Fibroblast of villous mesenchyme (primary cell): ENCODE measurements at places on chromosomes 1 and 21. TPM values are rescaled to one million over a fixed set of nuclear protein-coding genes. Genes with fewer than 3 reads are reported as not detected.

Gene HDAC1
- 67.6 and 95.0 TPM in 2 replicates for total RNA-seq

Gene TTLL10
- not detected in 2 replicates for total RNA-seq

Gene NID1
- total RNA-seq = 204 and 211 TPM in 2 replicates

Gene PLA2G2D
- total RNA-seq = not detected in 2 replicates

Gene GUCA2B
- total RNA-seq = not detected in 2 replicates

Gene ZBTB8A
- total RNA-seq = 5.2 and 5.6 TPM in 2 replicates

Gene TFF3
- not detected in 2 replicates for total RNA-seq

Gene KIF2C
- total RNA-seq = 18.7 and 26.8 TPM in 2 replicates

Gene S100A3
- total RNA-seq = 18.0 and 20.3 TPM in 2 replicates

Gene AKR7A2
- 55.3 and 57.3 TPM in 2 replicates for total RNA-seq

Gene ARF1
- total RNA-seq = 262 and 339 TPM in 2 replicates

Gene RIPPLY3
- under 0.01 TPM in 1 of 2 replicates, not detected in the other for total RNA-seq

Gene TNFRSF18
- total RNA-seq = not detected in 2 replicates

Gene SLAMF8
- not detected in 2 replicates for total RNA-seq

Gene NBPF20
- 2.3 and 2.6 TPM in 2 replicates for total RNA-seq

Gene PTCH2
- under 0.01 and 0.32 TPM in 2 replicates for total RNA-seq

Gene TMPRSS2
- total RNA-seq = not detected in 2 replicates

Gene CD46
- 107 and 153 TPM in 2 replicates for total RNA-seq

Gene OR2T10
- total RNA-seq = not detected in 2 replicates

Gene C1orf53
- total RNA-seq = 5.6 and 8.1 TPM in 2 replicates

Gene TP73
- total RNA-seq = not detected in 2 replicates

Gene TMEM222
- 17.3 and 23.5 TPM in 2 replicates for total RNA-seq

Gene DMRTA2
- total RNA-seq = 0.32 and 1.3 TPM in 2 replicates

Gene PALMD
- total RNA-seq = 6.8 and 16.8 TPM in 2 replicates

Gene SUMO3
- total RNA-seq = 81.5 and 102 TPM in 2 replicates

Gene HUNK
- total RNA-seq = 1.3 and 1.6 TPM in 2 replicates

Gene FTCD
- under 0.01 and 0.43 TPM in 2 replicates for total RNA-seq

Gene FCGR3A
- not detected in 2 replicates for total RNA-seq

Gene LRRC38
- total RNA-seq = not detected in 2 replicates

Gene CD34
- 0.32 and 0.43 TPM in 2 replicates for total RNA-seq

Gene SPATA46
- total RNA-seq = not detected in 2 replicates

Gene KIAA1614
- total RNA-seq = 6.9 and 8.4 TPM in 2 replicates

Gene RASSF5
- total RNA-seq = 0.86 and 1.6 TPM in 2 replicates

Gene ZBTB21
- total RNA-seq = 18.7 and 19.0 TPM in 2 replicates

Gene KCNC4
- 0.64 and 1.7 TPM in 2 replicates for total RNA-seq

Gene ADAMTS5
- 12.6 and 28.5 TPM in 2 replicates for total RNA-seq

Gene LENEP
- total RNA-seq = 0.32 and 0.43 TPM in 2 replicates

Gene OR2G2
- total RNA-seq = not detected in 2 replicates
